Stimulated activated CD4-positive, alpha-beta T cell treated with anti-CD3 and anti-CD28 coated beads, Interleukin-15, amount 100 ng/mL, for 1 hour (primary cell): ENCODE measurements at places on chromosomes 16 and 17.

GRCh38 chr17:66923886-66924285, 40.6 kb upstream of the CACNG4 start:
- DNase-seq = no peak

GRCh38 chr17:8887301-8887700, 19.8 kb upstream of the PIK3R6 start:
- no peak for DNase-seq

- DNase-seq = no peak
Observed at GRCh38 chr17:6706996-6707395, 6.2 kb downstream of the SLC13A5 start.

- no peak for DNase-seq
Observed at GRCh38 chr17:8709006-8709405, 35.6 kb downstream of the CCDC42 start.

DNA sequence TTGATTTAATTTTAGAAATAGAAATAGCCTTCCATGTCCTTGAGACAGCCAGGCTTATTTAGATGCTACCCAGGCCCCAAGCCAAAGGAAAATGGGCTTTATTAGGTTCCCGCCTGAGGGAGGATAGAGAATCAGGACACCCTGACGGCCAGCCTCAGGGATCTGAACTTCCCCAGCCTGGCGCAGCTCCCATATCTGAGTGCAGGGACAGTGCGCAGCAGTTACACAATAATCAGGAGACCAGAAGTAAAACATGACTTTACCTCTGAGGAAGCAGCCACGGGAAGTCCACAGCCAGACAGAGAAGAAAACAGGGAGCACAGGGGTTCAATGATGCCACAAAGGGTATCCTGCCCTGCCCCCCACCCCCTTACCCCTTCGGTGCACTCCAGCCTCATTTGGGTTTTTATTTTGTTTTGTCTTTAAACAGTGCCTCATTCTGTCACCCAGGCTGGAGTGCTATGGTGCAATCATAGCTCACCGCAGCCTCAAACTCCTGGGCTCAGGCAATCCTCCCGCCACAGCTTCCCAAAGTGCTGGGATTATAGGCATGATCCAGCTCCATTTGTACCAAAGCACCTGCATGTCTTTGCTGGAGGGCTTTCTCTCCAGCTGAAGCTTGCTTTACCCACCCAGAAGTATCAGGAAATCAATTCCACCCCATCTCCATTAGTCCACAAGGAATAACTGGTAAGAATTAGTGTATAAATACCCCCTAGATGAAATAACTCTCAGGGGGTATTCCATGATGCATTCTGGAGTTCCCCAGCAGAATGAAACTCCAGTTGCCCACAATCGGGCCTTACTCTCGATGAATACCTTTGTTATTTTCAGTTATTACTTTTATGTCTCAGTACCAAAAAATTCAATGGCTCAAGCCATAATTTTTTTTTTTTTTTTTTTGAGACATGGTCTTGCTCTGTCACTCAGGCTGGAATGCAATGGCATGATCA, 21.9 kb downstream of the ORC6 start:
- DNase-seq = no peak

DNA sequence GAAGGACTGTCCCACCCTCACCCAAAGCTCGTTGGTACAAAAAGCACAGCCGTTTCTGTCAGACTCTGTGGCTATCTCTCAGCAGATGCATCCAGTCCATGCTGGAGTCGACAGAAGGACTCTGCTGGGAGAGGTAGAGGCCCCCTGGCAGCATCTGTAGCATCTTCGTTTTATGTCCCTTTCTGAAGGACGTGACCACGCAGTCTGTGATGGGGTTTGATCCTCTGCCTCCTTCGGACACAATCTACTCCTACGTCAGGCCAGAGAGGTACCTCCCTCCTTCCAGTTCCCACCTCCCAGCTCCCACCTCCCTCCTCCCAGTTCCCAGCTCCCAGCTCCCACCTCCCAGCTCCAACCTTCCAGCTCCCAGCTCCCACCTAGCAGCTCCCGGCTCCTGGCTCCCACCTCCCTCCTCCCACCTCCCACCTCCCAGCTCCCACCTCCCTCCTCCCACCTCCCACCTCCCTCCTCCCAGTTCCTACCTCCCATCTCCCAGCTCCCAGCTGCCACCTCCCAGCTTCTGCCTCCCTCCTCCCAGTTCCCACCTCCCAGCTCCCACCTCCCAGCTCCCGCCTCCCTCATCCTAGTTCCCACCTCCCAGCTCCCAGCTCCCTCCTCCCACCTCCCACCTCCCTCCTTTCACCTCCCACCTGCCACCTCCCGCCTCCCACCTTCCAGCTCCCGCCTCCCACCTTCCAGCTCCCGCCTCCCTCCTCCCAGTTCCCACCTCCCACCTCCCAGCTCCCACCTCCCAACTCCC, 11.4 kb upstream of the MC1R start:
- DNase-seq = no peak

DNA sequence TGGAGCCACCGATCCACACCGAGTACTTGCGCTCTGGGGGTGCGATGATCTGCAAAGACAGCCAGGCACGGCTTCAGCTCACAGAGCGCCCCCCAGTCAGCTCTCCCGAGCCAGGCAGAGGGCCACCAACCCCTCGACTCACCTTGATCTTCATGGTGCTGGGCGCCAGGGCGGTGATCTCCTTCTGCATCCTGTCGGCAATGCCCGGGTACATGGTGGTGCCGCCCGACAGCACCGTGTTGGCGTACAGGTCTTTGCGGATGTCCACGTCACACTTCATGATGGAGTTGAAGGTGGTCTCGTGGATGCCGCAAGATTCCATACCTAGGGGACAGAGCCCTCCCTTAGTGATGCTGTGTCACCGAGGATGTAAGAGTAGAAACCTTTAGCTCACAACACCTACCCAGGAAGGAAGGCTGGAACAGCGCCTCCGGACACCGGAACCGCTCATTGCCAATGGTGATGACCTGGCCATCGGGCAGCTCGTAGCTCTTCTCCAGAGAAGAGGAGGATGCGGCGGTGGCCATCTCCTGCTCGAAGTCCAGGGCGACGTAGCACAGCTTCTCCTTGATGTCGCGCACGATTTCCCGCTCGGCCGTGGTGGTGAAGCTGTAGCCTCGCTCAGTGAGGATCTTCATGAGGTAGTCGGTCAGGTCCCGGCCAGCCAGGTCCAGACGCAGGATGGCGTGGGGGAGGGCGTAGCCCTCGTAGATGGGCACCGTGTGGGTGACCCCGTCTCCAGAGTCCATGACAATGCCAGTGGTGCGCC, 1.6 kb downstream of the ACTG1 start:
- DNase-seq = no peak

GRCh38 chr17:65557349-65558310, 3.8 kb downstream of the AXIN2 start:
- no peak for DNase-seq
